Glutamatergic neuron (in vitro differentiated cells): ENCODE measurements at places on chromosomes 5 and 9. TPM values are rescaled to one million over a fixed set of nuclear protein-coding genes. Genes with fewer than 3 reads are reported as not detected.

- H3K27me3 ChIP-seq: peaks cover 5% of the 10 kb centered on the region
- peaks cover 6% of the 10 kb centered on the region for H3K36me3 ChIP-seq
- DNase-seq: no peak
These were observed 34.0 kb upstream of the FLT4 start for GRCh38 chr5:180683220-180683922.

Gene MLANA
- not detected for total RNA-seq

DNA sequence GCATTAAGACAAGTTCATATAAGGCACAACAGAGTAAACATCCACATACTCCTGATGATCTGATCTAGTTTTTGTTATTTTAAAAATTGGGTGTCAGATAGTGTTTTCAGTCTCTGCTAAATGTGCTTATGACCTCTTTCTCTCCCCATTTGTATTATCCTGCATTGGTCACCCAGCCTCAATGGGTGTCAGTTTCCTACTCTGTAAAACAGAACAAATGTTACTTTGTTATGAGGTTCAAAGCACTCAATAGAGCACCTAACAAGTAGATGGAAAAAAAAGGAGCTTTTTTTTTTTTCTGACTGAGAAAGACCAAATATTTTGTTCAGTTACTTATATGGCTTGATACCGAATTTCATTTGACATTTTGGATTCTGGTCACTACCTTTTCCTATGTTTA lies 33.6 kb upstream of the RASGRF2 start:
- no peak overlapping the region for H3K27ac ChIP-seq
- DNase-seq: no peak
- H3K36me3 ChIP-seq: no peaks in the 10 kb centered on the region
- no peak overlapping the region for H3K4me3 ChIP-seq

DNA sequence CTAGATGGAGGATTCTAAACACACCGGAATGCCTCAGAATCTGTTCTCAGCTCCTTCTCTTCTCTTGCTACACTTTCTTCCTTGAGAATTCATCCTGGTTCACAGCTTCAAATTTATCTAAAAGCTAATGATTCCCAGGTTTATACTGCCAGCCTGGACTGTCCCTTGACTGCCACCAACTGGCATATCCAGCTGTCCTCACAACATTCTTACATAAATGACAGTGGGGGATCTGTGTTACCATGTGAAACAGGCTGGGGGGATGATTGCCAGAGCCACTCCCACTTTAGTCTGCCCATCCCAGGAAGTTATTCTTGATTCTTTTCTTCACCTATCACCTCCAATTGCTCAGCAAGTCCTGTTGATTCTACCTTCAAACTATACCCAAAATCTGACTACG lies 27.2 kb upstream of the ZFR start:
- peaks cover 16% of the 10 kb centered on the region for H3K4me1 ChIP-seq
- DNase-seq: no peak
- H3K4me3 ChIP-seq: no peak overlapping the region
- H3K36me3 ChIP-seq: peaks cover 4% of the 10 kb centered on the region
- H3K27me3 ChIP-seq: peaks cover 5% of the 10 kb centered on the region
- H3K27ac ChIP-seq: no peak overlapping the region

GRCh38 chr9:97704851-97705250 lies 7.7 kb upstream of the XPA start:
- DNase-seq: no peak
- no peaks in the 10 kb centered on the region for H3K36me3 ChIP-seq
- H3K27ac ChIP-seq: no peak overlapping the region
- no peaks in the 10 kb centered on the region for H3K4me1 ChIP-seq
- peaks cover 7% of the 10 kb centered on the region for H3K27me3 ChIP-seq

DNA sequence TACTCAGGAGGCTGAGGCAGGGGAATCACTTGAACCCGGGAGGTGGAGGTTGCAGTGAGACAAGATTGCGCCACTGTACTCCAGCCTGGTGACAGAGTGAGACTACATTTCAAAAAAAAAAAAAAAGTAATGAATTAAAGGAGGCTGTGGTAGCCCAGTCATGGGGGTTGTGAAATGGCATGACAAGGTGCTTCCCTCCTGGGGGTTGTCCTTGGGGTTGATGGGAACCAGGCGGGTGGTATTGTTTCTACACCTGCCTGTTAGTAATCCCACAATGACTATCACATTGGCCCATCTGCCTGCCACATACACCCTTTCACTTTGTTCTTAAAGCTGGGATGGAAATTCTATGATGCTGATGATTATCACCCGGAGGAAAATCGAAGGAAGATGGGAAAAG lies 5.6 kb downstream of the IDNK start:
- no peak for DNase-seq
- H3K4me3 ChIP-seq: no peak overlapping the region
- peaks cover 5% of the 10 kb centered on the region for H3K27me3 ChIP-seq
- H3K36me3 ChIP-seq: no peaks in the 10 kb centered on the region
- peaks cover 9% of the 10 kb centered on the region for H3K4me1 ChIP-seq
- H3K27ac ChIP-seq: no peak overlapping the region

Gene SLC46A2
- not detected for total RNA-seq

DNA sequence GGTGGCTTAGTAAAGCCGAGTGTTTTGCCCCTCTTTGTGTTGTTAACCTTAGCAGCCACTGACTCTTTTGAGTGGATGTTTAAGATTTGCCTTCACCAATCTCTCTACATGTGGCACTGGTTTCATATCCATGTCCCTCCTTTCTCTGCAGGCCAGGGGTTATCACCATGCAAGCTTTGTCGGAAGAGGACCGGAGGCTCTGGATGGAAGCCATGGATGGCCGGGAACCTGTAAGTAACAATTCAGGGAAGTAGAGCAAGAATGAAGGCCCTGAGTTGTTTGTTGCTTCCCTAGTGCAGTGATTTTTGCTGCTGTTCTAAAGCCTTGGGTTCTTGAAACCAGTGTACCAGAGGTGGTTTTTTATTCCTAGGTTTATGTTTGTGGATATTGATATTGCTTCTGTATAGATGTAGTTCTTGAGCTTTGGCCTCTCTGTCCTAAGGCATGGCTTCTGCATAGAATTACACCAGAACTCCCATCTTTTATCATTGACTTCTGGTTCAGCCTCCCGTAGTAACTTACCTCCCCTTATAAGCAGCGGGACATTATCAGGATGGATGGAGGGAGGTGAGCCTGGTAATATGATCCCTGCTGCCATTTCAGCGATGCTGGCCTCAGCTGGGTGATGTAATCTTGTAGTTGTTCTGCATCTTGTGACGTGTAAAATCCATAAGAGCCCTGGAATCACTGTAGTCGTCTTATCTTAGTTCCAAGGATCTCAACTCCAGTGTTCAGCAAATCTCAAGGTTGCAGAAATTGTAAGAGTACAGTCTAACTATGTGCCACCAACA lies 161.9 kb downstream of the ARHGAP26 start:
- no peaks in the 10 kb centered on the region for H3K36me3 ChIP-seq
- H3K4me1 ChIP-seq: peaks cover 41% of the 10 kb centered on the region

GRCh38 chr9:715743-716400 lies 125.6 kb upstream of the DMRT1 start:
- DNase-seq: no peak
- H3K36me3 ChIP-seq: peaks cover 11% of the 10 kb centered on the region
- H3K4me3 ChIP-seq: no peak overlapping the region
- peaks cover 3% of the 10 kb centered on the region for H3K4me1 ChIP-seq
- H3K27me3 ChIP-seq: peaks cover 2% of the 10 kb centered on the region

- H3K36me3 ChIP-seq: no peaks in the 10 kb centered on the region
- no peak for DNase-seq
- no peak overlapping the region for H3K4me3 ChIP-seq
- no peak overlapping the region for H3K27ac ChIP-seq
- no peaks in the 10 kb centered on the region for H3K27me3 ChIP-seq
These were observed 37.4 kb upstream of the SSBP2 start for GRCh38 chr5:81788329-81788728.

Gene PLK2
- total RNA-seq: 7.8 TPM

DNA sequence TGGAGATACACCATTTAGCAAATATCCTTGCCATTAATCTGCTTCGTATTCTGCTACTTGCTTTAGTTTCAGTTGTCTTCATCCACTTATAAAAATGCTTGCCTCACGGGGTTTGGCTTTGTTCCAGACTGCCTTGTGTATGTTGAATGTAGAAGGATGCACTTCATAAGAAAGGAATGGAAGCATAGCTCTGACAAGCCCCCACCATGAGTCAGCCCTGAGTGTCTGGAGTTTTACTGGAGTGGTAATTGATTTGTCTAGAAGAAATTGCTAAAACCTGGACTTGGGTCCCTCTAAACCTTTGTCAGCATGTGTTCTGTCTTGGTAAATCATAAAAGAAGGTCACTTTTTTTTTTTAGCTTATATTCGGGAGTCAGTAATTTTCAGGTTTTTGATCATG lies 4.6 kb downstream of the TEX48 start:
- no peaks in the 10 kb centered on the region for H3K36me3 ChIP-seq
- H3K27me3 ChIP-seq: peaks cover 1% of the 10 kb centered on the region
- H3K4me3 ChIP-seq: no peak overlapping the region
- H3K4me1 ChIP-seq: no peaks in the 10 kb centered on the region

DNA sequence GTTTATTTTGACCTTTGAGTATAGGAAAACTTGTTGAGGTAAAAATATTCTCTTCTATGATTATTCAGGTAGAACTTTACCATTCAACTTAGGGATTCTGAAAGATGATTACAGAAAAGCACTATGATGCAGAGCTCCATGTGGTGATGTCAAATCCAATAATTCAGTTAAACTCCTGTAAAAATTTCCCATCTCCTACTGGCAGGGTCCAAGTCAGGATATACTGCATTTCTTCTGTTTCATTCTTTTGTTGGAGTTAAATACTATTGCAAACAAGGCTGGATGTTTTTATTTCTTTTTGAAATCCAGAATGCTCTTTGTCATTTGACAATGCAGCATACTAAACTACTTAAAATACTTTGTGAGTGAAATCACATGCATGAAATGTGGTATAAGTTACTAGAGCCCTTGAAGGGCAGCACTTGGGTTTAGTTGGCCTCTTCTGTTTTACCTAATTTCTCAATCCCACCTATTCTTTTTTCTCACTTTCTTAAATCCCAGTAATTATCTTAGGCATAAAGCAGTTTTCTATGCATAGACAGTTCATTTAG lies 204.5 kb downstream of the FBXL7 start:
- H3K36me3 ChIP-seq: no peaks in the 10 kb centered on the region
- H3K27ac ChIP-seq: no peak overlapping the region
- H3K4me3 ChIP-seq: no peak overlapping the region
- H3K4me1 ChIP-seq: peaks cover 19% of the 10 kb centered on the region
- H3K27me3 ChIP-seq: peaks cover 6% of the 10 kb centered on the region

GRCh38 chr5:78157001-78157400 lies 137.5 kb downstream of the AP3B1 start:
- H3K27ac ChIP-seq: no peak overlapping the region
- no peaks in the 10 kb centered on the region for H3K27me3 ChIP-seq
- H3K4me1 ChIP-seq: no peaks in the 10 kb centered on the region
- peaks cover 12% of the 10 kb centered on the region for H3K36me3 ChIP-seq
- H3K4me3 ChIP-seq: no peak overlapping the region

Gene LCN15
- total RNA-seq: 1.9 TPM

DNA sequence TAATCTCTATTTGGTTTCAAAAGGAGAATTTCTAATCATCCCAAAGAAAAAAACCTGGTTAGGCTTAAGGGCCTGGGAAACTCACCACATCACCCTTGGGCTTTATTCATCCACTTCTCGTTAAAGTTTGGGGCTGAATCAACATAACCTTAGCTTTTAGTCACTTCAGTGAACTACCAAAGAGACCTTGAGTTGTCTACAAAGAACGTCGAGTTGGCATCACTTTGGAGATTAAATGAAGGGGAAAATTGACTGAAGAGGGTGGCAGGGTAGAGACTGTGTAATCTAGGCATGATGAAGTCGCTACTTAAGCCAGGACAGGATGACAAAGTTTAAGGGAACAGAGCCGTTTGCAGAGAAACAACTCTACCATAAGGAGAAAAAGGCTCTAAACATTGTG lies 341.4 kb downstream of the RAB3C start:
- DNase-seq: no peak
- no peaks in the 10 kb centered on the region for H3K36me3 ChIP-seq

DNA sequence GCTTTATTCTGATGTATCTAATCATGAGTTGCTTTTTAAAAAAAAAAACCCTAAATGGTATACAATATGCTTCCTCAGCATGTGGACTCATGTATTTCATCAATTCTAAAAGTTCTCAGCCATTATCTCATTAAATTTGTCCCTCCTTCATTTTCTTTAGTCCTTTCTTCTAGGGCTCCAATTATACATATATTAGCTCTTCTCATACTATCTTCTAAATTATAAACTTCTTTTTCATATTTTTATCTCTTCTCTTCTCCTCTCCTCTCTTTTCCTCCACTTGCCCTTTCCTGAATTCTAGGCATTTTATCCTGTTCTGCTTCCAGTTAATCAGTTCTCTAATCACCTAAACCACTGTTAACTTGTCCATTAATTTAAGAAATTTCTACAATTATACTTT lies 55.0 kb upstream of the IL33 start:
- H3K27me3 ChIP-seq: no peaks in the 10 kb centered on the region
- no peaks in the 10 kb centered on the region for H3K36me3 ChIP-seq
- no peak overlapping the region for H3K27ac ChIP-seq
- no peaks in the 10 kb centered on the region for H3K4me1 ChIP-seq
- no peak for DNase-seq
- no peak overlapping the region for H3K4me3 ChIP-seq

- no peak overlapping the region for H3K27ac ChIP-seq
- peaks cover 11% of the 10 kb centered on the region for H3K36me3 ChIP-seq
- no peak overlapping the region for H3K4me3 ChIP-seq
- no peaks in the 10 kb centered on the region for H3K27me3 ChIP-seq
- H3K4me1 ChIP-seq: no peaks in the 10 kb centered on the region
- no peak for DNase-seq
These were observed 235.4 kb downstream of the CDH9 start for GRCh38 chr5:26802944-26803343.

Gene MCIDAS
- total RNA-seq: not detected

- no peaks in the 10 kb centered on the region for H3K27me3 ChIP-seq
- no peak overlapping the region for H3K4me3 ChIP-seq
- peaks cover 12% of the 10 kb centered on the region for H3K36me3 ChIP-seq
- DNase-seq: no peak
- H3K4me1 ChIP-seq: peaks cover 4% of the 10 kb centered on the region
These were observed 130.7 kb upstream of the LHFPL2 start for GRCh38 chr5:78779262-78779661.

Gene PCDHB3
- 36.9 TPM for total RNA-seq

- no peak overlapping the region for H3K4me3 ChIP-seq
- H3K27ac ChIP-seq: no peak overlapping the region
- no peaks in the 10 kb centered on the region for H3K27me3 ChIP-seq
- H3K36me3 ChIP-seq: peaks cover 11% of the 10 kb centered on the region
These were observed 234.8 kb upstream of the WWC1 start for GRCh38 chr5:168056499-168057182.

DNA sequence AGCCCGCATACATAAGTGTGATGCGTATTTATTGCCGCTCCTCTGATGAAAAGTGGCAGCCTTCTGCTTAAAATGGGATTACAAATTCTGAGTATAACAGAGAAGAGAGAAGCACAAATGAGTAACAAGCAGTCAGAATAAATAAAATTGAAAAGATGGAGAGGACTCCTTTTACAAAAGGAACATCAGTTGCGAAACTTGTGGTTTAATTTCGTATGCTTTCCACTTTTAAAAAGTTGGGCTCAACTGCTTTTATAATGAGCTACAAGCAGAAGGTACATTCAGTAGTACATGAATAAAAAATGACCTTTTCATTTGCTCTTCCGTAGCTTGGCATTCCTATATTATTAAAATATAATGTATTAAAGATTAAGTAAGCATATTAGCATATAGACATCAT lies 320.0 kb downstream of the FBXL17 start:
- H3K27me3 ChIP-seq: no peaks in the 10 kb centered on the region
- no peak overlapping the region for H3K4me3 ChIP-seq
- H3K27ac ChIP-seq: no peak overlapping the region
- H3K4me1 ChIP-seq: peaks cover 2% of the 10 kb centered on the region
